ENCODE measurements at places on chromosomes 6 and 20. TPM values are rescaled to one million over a fixed set of nuclear protein-coding genes. Genes with fewer than 3 reads are reported as not detected.

The ME1 gene
- 12.8 TPM for total RNA-seq

The E2F1 gene
- total RNA-seq = 0.49 TPM

The SLC25A27 gene
- 39.3 TPM for total RNA-seq

The RBPJL gene
- not detected for total RNA-seq

The RIMS1 gene
- 5.2 TPM for total RNA-seq

The PHACTR2 gene
- total RNA-seq = 61.6 TPM

All from vagina (tissue), 2 donors.